GM19239 (cell line): ENCODE measurements at places on chromosomes 3 and 15.

GRCh38 chr3:119649761-119650160 is 10.6 kb downstream of the POPDC2 start:
- DNase-seq: no peak

- no peak for DNase-seq
These were observed 47.7 kb downstream of the MGLL start for GRCh38 chr3:127774647-127775046.

DNA sequence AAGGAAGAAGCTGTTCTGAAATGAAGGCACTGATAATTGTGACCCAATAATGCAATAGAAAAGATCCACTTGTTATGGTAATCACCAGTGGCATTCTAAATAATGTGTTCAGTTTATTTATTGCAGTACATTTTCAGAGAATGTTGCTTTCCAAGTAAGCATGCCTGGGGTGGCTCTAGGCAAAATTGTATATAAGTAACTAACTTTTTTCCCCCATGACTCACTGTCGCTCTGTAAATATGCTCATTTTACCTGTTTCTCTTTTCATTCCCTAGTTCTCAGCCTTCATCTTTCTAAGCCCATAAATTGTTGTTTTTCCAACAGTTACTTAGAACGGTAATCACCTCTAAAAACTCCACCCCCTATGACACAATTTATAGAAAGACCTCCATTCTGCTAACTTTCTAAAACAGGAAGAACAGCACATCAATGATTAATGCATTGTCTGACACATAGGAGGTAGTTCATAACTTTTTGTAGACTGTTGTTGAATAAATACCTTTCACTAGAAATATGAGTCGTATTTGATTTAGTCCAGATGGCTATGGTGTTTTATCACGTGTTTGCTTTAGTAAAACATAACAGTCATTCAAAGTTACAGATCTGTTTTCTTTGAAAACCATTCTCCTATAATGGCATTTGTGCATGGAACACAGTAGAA is 143.1 kb downstream of the LSAMP start:
- no peak for DNase-seq

DNA sequence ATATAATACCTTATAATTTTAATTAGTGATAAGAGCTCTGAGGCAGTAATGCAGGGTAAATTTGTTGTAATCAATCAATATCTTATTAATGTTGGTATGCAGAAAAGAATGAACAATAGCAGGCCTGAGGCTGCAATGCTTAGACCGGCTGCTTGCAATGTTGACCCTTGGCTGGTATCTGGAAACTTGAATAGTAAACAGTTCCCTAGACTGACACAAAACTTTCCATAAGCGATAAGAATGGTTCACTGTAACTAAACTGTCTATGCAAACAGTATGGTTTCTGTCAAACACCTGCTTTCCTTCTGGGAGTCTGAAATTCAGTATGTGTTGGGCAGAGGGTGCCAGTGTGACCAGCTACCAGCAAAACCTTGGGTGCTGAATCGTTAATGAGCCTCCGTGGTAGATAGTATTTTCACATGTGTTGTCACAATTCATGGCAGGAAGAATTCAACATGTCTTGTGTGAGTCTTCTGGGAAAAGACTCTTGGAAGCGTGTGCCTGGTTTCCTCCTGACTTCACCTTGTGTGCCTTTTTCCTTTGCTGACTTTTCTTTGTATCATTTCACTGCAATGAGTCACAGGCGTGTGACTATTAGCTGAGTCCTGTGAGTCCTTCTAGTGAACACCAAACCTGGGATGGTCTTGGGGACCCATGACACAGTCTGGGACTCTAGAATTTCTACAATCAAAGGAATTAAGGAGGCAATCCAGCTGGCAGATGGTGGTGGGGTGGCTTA is 30.7 kb upstream of the CLRN1 start:
- no peak for DNase-seq

GRCh38 chr15:29205186-29205585 is 64.4 kb downstream of the NSMCE3 start:
- no peak for DNase-seq

GRCh38 chr15:80695911-80696661 is 976 bp downstream of the ABHD17C start:
- DNase-seq: peak; percentile 26

DNA sequence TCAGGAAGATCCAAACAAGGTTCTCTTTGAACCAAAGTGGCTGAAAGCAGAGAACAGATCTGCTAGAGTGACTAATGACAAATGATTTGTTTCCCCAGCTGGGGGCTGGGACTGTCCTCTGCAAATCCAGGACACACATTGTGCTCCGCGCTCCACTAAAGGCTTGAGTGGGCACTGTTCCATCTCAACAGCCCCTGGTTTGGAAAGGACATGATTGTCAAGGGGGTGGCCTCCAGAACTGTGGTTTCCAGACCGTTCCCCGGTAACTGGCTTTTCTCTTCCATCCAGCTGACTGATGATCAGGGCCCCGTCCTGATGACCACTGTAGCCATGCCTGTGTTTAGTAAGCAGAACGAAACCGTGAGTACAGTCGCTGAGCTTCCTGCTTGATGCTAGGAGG is 91.0 kb downstream of the LRTM1 start:
- no peak for DNase-seq

GRCh38 chr3:185084402-185084801 is 68.5 kb downstream of the C3orf70 start:
- no peak for DNase-seq

- DNase-seq: no peak
These were observed 262.6 kb downstream of the MECOM start for GRCh38 chr3:169400874-169401273.

GRCh38 chr3:194326192-194326967 is 24.7 kb downstream of the CPN2 start:
- DNase-seq: no peak

- DNase-seq: no peak
These were observed 16.4 kb upstream of the ANXA2 start for GRCh38 chr15:60414016-60414682.

DNA sequence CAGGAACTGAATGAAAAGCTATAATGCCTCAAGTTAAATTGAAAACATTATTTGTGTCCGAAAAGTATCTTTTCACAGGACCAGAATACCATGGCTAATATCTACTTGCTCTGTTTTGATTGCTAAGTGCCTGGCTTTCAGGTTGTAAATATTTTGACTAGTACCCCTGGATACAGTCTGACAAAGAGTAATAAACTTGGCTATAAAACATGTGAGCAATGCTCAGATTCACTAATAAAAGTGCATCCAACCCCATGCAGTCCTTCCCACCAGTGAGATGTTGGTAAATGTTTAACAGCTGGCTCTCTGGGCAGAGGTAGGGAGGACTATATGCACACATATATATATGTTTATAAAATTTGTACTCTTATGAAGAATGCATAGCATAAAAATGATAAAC is 281.8 kb upstream of the TGFBR2 start:
- no peak for DNase-seq

GRCh38 chr15:99267957-99268356 is 16.7 kb downstream of the LRRC28 start:
- no peak for DNase-seq

- DNase-seq: peak; percentile 5
These were observed 181.0 kb upstream of the PPP2R3A start for GRCh38 chr3:135784557-135784956.

GRCh38 chr15:63420333-63420747 is 38.7 kb upstream of the CA12 start:
- no peak for DNase-seq

DNA sequence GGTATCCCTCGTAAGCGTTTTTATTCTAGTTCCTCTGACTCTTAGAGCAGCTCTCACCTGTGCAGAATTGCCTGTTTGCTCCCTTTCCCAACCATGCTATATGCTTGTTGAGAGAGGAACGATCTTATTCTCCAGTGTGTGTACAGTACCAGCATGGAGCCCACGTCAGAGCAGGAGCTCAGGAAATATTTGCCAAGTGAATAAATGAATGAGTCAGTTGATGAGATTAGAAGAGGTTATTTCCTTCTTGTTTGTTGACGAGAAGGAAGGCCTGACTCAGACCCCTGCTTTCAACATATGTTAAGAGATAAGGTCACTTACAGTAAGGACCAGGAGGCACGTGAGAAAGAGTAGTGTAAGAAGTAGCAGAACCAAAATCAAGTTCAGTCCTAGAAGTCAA is 106.3 kb upstream of the ABHD17C start:
- no peak for DNase-seq

- no peak for DNase-seq
These were observed 518.8 kb upstream of the ZNF385D start for GRCh38 chr3:22269831-22270230.

DNA sequence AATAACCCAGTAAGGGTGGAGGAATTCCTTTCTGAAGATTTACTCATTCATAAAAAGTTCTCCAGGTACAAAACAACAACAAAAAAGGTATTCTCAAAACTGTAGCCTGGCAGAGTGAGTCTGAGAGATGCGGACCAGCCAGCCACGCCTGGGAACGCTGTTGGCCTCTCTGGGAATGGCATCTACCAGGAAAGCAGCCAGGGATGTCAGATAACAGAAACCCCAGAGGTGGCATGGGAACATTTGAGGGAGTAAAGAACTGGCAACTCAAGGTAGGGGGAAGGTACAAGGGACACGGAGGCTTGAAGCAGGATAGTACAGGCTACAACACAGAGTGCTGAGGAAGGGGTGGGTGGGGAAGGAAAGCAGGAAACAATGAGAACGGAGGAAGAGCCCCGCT is 7.1 kb upstream of the AP3S2 start:
- DNase-seq: no peak

DNA sequence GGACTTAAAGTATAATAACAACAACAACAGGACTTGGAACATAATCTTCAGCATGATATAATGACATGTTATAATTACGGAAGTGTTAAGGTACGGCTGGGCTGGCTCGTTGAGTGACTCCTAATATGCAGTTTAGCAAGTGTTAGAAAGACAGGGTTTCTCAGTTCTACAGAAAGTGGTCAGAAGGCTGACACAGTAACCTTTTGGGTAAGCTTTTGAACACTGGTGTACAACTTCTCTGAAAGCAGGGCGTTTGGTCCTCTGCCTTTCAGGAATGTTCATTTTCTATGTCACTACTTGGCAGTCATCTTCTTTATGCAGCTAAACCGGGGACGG is 133.3 kb upstream of the SLC2A2 start:
- DNase-seq: no peak

- DNase-seq: no peak
These were observed 273.5 kb upstream of the ADAMTS9 start for GRCh38 chr3:64961301-64961700.
